Right cardiac atrium (tissue), 5 donors: ENCODE measurements at places on chromosomes 4 and X. TPM values are rescaled to one million over a fixed set of nuclear protein-coding genes. Genes with fewer than 3 reads are reported as not detected.

DNA sequence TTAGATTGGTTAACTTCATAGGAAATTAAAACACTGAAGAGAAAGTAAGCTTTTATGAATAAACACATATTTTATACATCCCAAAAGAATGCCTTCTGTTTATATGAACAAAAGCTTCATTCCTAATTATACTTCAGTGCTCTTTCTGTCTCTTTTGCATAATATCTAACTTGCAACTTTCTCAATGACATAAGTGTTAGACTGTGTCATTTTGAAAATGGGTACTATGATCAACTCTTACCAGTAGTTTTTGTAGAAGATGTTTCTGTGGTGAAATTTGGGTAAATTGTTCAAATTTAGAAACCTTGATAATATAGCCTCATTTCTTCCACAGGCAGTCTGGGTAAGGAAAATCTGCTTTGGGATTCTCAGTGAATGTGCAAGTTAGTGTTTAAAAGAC, 991.4 kb downstream of the CCSER1 start:
- DNase-seq: no peak

Gene RAB9B
- total RNA-seq: 18.2 TPM

- DNase-seq: no peak
Measured at GRCh38 chr4:66604192-66604591, 933.9 kb upstream of the EPHA5 start.

Gene SCFD2
- total RNA-seq: 10.1 TPM

- no peak for DNase-seq
Measured at GRCh38 chr4:128675083-128675482, 134.4 kb upstream of the JADE1 start.

DNA sequence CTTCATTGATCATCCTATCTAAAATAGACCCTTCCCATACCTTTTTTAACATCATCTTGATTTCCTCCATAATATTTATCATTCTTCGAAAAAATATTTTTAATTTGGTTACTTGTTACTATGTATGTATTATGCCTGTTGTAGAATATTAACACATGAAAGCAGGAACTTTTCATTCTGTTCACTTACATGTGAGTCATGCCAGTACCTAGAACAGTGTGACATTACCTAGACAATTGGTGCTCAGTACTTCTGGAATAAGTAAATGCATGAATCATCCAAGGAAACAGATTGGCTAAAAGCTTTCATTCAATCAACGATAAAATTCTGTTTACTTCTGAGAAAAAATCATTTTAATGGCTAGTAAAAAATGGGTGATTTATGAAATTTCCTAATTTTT, 76.4 kb downstream of the CXXC4 start:
- DNase-seq: no peak

DNA sequence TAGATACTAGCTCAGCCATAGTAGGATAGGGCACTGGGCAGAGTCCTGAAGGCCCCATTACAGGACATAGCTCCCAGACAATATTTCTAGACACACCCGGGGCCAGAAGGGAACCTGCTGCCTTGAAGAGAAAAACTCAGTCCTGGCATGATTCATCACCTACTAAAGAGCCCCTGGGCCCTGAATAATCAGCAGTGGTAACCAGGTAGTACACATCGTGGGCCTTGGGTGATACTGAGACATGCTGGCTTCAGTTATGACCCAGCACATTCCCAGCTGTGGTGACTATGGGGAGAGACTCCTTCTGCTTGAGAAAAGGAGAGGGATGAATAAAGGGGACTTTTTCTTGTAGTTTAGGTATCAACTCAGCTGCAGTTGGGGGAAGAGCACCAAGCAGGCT, 104.3 kb upstream of the STK26 start:
- DNase-seq: no peak

- no peak for DNase-seq
Measured at GRCh38 chr4:3302786-3303564, 10.2 kb downstream of the RGS12 start.

Gene RPS6KA6
- total RNA-seq: 2.6 TPM

GRCh38 chrX:48648336-48648751, 35.3 kb upstream of the WAS start:
- DNase-seq: peak; percentile 14

Gene CENPVL3
- total RNA-seq: not detected

DNA sequence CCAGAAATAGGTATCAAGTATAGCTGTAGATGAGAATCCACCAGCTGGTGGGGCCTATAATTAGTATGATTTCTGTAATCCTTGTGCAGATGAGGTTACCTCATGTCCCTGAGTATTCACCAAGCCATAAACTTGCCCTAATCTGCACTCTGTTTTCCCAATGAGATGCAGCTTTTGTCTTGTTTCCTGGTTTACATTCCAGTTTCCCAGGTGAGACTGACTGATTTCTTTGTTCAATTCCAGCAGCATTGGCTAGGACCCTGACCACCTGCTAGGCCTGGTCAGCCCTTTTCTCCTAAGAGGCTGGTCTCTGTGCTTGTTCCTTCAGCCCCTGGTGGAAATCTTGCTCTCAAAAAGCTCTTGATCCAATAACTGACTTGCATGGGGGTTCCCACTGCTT, 44.6 kb downstream of the GABRB1 start:
- DNase-seq: no peak

DNA sequence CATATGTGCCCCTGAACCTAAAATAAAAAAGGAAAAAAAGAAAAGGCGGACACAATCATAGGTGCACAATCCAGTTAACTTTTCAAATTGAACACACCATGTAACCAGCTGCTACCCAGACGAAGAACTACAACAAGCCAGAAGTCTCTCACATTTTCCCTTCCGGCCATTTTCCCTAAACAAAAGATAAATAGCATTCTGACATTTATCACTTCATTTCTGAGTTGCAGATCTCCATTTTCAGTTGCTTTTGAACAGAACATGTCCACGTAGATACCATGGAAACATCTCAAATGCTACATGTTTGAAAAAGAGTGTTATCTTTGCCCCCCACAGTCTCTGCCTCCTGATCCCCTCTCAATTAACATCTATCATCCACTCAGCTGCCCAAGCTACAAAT, 29.2 kb upstream of the CABS1 start:
- no peak for DNase-seq

Gene TMEM156
- not detected for total RNA-seq

DNA sequence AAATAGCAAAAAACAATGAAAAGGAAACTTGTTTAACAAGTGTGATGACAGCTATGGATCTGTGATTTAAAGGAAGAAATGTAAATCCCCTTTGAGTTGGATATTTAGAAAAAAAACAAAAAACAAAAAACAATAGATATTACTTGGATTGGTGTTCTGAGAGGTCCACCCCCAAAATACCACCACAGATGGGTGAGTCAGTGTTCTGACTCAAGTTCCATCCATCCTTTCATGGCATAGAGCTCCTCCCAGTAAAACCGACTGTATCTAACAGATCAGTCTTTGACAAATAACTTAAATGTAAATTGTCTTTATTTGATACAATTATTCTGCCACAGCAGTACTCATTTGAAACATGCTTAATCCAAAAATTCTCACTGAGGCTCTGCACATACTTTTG, 27.4 kb downstream of the TMPRSS11B start:
- DNase-seq: no peak

- DNase-seq: no peak
Measured at GRCh38 chr4:40621229-40621591, 8.5 kb downstream of the RBM47 start.

Gene F9
- total RNA-seq: not detected

Gene XG
- total RNA-seq: 1.0 TPM

Gene SPANXA2
- total RNA-seq: not detected

DNA sequence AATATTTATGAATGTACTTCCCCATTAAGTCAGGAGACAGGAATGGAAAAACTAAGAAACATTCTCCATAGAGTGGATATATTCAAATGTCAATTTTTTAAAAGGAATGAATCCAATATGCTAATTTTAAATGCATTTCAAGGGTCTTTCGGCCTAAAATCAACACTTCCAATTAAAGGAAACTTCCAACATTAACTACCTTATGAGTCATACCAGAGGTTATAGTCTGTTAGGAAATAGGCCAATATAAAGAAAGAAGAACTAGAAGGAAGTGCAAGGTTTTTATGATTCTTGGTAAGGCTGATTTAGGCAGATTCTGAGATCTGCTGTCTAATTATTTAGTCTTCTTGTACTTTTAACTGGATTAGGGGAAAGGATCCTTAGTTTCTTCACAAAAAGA, 260.1 kb upstream of the EDNRA start:
- no peak for DNase-seq

GRCh38 chr4:85964298-85964697, 395.6 kb downstream of the MAPK10 start:
- no peak for DNase-seq
